ENCODE measurements at places on chromosomes 1 and 21.

GRCh38 chr1:93814795-93815340 is 64.1 kb downstream of the DNTTIP2 start:
- DNase-seq = peak; percentile 73

GRCh38 chr1:41494351-41495209 is 10.1 kb upstream of the EDN2 start:
- DNase-seq = no peak

DNA sequence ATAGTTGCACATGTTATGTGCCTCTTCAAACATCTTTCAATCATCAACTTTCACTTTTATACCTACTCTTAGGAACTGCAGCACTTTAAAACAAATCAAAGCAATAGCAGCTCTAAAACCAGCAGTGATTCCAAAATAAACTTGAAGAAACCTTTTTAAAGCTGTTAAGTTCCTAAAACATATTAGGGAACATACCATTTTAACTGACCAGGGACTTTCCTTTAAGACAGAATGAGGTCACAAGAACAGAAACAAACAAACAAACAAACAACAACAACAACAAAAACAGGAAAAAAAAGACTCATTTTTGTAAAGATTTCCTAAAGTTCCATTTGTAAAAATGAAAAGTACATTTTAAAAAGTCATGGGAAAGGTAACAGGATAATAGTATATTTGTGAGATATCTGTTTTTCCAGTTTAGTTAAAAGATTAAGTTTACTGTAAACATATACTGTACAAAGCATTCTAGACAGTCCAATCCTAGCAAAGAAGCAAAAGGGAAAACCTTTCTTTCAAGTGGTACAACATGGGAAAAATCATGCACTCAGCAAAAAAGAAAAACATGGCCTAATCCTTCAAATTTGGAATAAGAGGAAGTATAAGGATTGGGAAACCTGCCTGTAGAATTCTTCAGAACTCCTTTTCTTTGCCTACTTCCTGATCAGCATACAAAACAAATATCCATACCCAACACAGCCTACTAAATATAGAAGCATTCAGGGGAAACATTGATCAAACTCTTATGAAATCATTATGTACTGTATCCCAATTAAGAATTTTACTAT is 45.5 kb downstream of the EPS15 start:
- DNase-seq = no peak

DNA sequence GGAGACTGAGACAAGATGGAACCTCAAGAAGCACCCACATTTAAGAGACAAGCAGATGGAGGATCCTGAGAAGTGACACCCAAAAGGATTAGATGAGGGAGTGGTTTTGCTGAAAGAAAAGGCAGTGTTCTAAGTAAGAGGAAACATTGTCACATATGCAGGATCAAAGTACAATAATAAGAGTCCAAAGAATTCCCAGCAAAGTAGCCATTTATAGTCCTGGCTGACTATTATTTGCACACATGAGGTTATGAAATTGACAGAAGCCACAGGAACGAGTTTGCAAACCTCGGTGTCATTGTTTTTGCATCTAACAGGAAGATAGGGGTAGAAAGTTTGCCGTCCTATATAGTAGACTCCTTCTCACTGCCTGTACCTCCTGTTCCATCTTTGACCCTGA is 41.3 kb downstream of the CHRM3 start:
- no peak for DNase-seq

- DNase-seq = no peak
These were observed 960 bp downstream of the RCAN1 start for GRCh38 chr21:34613679-34614627.

- DNase-seq = peak; percentile 94
These were observed 30.0 kb downstream of the LRRC3 start for GRCh38 chr21:44485254-44485793.

DNA sequence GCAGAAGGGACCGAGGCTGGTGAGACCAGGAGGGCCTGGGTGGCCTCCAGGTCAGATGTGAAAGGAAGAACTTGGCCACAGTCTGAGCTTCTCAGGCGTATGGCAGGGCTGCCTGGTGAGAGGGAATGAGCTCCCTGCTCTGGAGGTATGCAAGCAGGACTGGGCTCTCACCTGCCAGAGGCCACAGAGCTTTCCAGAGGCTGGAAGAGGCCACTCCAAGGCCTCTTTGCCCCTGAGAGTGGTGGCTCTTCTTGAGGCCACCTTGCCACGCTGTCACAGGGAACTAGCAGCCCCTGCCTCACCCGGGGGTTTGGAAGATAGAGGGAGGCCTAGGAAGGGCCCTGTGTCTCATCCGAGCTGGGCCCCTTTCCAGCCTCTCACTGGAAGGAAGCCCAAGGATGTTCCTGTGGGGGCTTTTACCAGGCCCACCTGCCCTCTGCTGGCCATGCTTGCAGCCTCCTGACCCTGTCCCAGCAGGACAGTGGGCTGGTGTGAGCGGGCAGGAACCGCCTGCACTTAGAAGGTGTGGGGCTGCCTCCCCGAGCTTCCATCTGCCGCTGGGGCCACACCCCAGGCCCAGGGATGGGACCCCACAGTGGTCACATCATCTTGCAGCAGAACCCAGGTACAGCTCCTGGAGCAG is 10.0 kb downstream of the PCSK9 start:
- DNase-seq = no peak

- DNase-seq = peak; percentile 47
These were observed 197.0 kb upstream of the UBE2U start for GRCh38 chr1:64006276-64007051.

- DNase-seq = peak; percentile 64
These were observed 24.6 kb downstream of the ARHGEF19 start for GRCh38 chr1:16187748-16188401.

- no peak for DNase-seq
These were observed 130.3 kb downstream of the FGGY start for GRCh38 chr1:59427155-59427554.

DNA sequence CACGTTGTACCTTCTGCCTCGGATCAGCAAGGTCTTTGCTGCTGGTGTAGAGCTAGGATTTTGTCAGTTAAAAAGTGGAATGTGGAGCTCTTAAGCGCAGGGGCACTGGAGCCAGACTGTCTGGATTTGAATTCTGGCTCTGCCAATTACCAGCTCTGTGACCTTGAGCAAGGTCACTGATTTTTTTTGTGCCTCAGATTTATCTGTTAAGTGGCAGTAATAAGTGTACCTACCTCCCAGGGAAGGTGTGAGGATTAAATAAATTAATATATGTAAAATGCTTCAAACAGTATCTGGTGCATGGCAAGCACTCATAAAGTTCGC is 40.3 kb downstream of the UBE2U start:
- no peak for DNase-seq

DNA sequence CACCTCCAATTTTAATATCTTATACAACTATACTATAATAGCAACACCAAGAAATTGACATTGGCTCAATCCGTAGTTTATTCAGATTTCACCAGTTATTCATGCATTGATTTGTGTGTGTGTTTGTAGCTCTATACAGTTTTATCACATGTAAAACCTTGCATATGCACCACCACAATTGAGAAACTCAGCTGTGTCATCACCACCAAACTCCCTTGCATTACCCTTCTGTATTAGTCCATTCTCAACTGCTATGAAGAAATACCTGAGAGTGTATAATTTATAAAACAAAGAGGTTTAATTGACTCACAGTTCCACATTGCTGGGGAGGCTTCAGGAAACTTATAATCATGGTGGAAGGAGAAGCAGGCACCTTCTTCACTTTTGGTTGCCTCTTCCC is 162.1 kb downstream of the PATJ start:
- DNase-seq = no peak

- DNase-seq = no peak
These were observed 1.9 kb downstream of the MTFR1L start for GRCh38 chr1:25821630-25822091.

- peak; percentile 65 for DNase-seq
These were observed 283.4 kb downstream of the ASTN1 start for GRCh38 chr1:176880955-176881595.

DNA sequence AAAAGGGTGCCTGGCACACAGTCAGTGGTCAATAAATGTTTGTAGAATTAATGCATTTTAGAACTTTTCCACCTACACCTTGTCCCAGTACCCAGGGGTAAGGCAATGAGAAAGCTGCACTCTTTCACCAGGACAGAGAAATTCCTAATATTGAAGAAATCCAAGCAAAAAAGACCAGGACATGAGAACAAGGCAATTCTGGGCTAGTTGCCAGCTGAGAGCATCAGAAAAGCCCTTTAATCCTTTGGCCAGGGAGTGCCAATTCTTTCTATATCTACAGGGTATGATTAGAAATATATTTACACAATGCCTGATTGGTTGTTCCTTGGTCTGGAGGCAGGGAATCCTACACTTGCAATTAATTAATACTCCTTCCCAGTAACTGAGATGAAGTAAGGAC is 492.4 kb upstream of the NFIA start:
- DNase-seq = no peak

- peak; percentile 5 for DNase-seq
These were observed 69.7 kb upstream of the USP24 start for GRCh38 chr1:55284856-55285255.

DNA sequence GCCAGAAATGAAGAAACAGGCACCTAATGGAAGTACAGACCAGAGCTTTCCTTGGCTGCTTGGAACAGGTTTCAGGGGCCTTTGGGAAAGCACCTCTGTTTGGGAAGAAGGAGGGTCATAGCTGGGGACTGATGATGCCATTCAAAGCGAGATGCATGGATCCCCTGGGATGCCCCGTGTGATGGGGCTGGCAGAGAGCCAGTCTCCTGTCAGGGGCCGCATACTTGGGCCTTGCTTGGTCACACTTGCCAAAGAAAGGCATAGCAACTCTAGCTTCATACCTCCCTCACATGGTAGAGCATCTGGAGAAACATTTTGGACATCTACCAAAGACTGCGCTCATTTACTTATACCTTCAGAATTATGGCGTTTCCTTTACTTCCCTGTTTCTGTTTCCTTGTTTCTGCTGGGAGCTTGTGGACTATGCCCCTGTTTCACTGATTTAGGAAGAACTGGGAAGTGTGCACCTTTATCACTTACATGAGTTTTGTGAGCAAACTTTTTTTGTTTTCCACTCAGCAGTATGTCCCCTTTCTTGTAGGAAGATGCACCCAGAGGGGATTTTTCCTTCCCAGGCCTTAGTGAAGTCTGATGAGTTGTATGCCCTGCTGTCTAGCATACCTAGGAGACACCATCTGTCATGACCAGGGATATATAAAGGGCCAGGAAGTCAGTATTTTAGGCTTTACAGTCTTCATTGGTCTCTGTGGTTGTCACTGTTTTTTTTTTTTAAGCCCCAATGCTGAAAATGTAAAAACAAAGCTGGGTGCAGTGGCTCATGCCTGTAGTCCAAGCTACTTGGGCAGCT is 19.8 kb upstream of the ST3GAL3 start:
- no peak for DNase-seq

DNA sequence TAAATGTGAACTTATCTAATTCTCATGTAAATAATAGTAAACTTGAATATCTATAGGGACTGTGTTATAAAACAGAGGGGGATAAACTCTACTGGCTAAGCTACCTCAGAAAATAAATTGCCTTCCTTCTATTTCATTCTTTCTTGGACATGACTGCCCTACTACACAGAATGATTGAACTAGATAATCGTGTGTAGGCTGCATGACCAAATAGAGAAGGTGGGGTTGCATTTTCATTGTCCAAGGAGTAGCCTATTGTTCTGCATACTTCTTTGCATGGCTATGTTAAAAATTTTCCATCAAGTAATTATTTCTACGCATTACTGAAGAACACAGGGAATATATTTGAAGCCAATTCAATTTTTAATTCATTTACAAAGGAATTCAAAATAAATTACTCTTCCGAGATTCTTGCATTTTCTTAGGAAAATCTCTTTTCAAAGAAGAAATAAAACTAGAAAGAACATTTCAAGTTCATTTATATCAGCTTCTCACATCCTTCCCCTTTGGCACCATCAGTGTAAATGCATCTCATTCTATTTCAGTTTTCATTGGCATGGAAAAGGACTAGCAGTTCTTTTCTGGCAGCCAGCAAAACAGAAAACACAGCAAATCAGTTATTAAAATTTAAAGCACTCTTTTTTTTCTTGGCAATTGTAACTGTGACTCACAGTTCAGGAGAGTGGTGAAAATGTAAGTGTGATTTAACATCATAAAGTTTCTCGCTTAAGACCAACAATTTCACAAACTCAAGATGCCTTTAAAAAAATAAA is 714.7 kb downstream of the NCAM2 start:
- DNase-seq = no peak

DNA sequence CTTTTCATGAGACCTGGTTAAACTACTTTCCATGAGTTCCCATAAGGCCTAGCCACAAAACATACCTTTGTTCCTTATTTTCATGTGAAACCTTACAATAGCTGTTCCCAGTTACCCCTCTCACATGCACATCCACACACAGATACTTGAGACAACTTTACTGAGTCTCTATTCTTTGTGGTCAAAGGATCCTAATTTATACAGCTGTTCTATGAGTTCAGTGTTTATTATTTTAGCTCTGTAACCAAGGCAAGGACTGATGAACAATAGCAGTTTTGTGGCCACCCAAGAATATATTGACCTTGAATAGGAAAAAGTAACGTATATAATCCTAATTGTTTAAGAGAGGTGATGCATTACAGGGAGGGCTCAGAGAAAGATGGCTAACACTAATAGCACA is 160.5 kb upstream of the CACYBP start:
- peak; percentile 32 for DNase-seq

DNA sequence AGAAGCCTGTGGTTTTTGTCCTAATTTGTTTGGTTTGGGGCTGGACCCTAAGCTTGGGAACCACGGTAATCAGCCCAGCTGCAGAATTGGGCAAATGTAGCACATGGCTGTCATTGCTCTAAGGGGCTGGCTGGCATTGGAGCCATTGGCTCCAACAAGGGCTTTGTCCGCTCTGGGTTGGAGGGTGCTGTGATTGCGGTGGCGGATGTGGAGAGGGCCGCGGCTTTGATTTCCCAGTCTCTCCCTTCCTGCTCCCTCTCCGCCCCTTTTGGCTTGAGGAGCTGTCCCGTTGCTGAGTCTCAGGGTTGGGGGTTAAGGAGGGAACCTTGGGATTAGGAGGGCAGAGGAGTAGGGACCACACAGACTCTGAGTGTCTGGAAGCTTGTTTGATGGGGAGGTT is 91.7 kb upstream of the CD34 start:
- no peak for DNase-seq

DNA sequence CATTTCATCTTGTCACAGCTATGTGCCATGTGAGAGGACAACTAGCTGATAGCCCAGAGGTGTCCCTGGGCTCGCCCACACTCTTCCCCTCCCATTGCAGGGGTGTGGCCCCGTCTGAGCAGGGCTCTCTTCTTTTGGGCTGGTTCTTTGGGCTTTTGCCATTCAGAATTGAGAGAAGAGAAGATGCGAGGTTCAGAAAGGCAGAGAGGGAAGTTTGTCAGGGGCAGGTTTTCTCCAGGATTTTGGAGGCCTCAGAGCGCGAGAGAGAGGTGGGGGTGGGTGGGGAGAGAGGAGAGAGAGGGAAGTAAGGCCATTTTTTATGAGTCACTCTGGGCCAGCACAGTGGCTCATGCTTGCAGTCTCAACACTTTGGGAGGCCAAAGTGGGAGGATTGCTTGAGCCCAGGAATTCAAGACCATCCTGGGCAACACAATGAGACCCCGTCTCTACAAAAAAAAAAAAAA is 5.2 kb downstream of the IFI6 start:
- DNase-seq = no peak

GRCh38 chr1:234706199-234706598 is 96.2 kb upstream of the IRF2BP2 start:
- no peak for DNase-seq

- DNase-seq = no peak
These were observed 10.4 kb upstream of the MRPL9 start for GRCh38 chr1:151773702-151774101.
